HepG2 (cell line): ENCODE measurements at places on chromosomes 11 and 22. TPM values are rescaled to one million over a fixed set of nuclear protein-coding genes. Genes with fewer than 3 reads are reported as not detected.

The TRIM29 gene
- polyA plus RNA-seq, result 0.86 and 1.2 TPM in 2 replicates

The MAJIN gene
- not detected in 2 replicates for polyA plus RNA-seq

The OR8G1 gene
- not detected in 2 replicates for polyA plus RNA-seq

The FREY1 gene
- 0.22 and 0.44 TPM in 2 replicates for polyA plus RNA-seq

The PHOX2A gene
- polyA plus RNA-seq, result not detected in 2 replicates

The CRYBA4 gene
- not detected in 2 replicates for polyA plus RNA-seq

The CFAP300 gene
- not detected in 2 replicates for polyA plus RNA-seq

The C11orf65 gene
- 0.38 TPM in 1 of 2 replicates, not detected in the other for polyA plus RNA-seq

The WNT7B gene
- polyA plus RNA-seq, result 0.04 TPM in 1 of 2 replicates, not detected in the other

The ALDH3B1 gene
- polyA plus RNA-seq, result 5.1 and 6.7 TPM in 2 replicates

The VPS51 gene
- 90.6 and 104 TPM in 2 replicates for polyA plus RNA-seq

The OR10D3 gene
- not detected in 2 replicates for polyA plus RNA-seq

The ALKBH3 gene
- 16.5 and 17.8 TPM in 2 replicates for polyA plus RNA-seq

The MUC5B gene
- polyA plus RNA-seq, result 0.01 and 0.05 TPM in 2 replicates

The GRM5 gene
- not detected in 2 replicates for polyA plus RNA-seq

The PPM1F gene
- 11.0 and 14.4 TPM in 2 replicates for polyA plus RNA-seq
